Cardiac muscle cell (in vitro differentiated cells and primary cell): ENCODE measurements at places on chromosomes 16 and 17.

DNA sequence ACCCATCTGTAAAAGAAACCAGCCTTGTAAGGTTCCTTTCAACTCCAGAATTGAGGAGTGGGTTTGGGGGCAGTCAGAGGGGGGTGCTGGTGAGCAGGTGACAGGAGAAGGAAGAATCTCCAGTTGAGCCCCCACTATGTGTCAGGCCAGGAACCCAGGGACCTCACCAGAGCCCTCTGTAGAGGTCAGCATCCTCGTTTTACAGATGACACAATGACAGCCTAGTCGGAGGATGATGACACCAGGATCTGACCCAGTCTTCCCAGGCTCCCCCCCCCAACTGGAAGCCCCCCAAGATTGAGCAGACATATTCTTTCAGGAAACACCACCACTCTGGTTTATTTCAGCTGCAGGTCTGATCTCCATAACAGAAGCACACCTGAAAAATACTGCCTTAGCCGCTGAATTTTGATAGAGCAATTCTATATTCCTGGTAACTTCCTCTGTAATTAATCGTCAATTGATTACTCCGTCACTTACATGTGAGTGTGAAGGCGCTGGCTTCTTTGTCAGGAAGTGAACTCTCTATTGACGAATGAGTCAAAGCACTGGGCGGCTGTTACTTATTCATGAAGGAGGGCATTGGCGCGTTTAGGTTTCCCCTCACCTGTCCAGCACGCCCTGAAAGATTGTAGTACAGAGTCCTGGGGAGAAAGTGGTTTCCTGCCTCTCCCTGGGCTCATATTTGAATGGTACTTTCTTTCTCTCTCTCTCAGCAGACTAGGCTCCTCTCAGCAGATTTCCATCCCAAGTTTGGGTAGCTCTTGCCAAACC lies 21.2 kb downstream of the SOCS3 start:
- DNase-seq: no peak
- H3K4me3 ChIP-seq: no peak overlapping the region
- no peak overlapping the region for H3K27ac ChIP-seq
- peaks cover 11% of the 10 kb centered on the region for H3K4me1 ChIP-seq
- no peaks in the 10 kb centered on the region for H3K36me3 ChIP-seq

- H3K36me3 ChIP-seq: no peaks in the 10 kb centered on the region
- no peaks in the 10 kb centered on the region for H3K27me3 ChIP-seq
- H3K27ac ChIP-seq: no peak overlapping the region
- no peaks in the 10 kb centered on the region for H3K4me1 ChIP-seq
These were observed 182.5 kb downstream of the SNX29 start for GRCh38 chr16:12159028-12159427.

DNA sequence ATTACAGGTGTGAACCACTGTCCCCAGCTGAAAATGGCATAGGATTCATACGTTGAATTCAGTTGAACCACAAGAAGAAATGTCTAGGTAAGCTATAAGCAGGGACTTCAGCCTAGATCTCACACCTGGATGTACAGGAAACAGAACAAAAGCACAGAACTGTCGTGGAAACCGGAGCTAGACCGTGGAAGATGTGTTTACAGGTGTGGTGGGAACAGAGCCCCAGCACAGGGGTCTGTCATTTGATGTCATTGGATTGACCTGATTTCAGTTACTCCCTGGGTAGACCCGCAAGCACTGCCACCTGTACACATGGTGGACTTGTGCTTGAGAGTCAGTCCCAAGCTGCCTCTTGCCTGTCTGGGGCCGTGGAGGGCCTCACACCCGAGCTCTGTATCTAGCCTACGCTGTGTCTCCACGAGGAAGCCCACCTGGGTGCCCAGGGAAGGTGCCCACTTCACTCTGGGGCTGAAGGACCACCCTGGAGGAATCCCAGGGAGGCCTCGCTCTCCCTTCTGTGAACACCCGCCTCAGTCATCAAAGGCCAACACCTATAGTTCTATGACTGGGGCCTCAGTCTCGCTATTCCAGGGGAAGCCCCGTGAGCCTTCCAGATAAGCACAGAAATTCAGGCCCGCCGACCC lies 32.2 kb upstream of the MLKL start:
- H3K4me1 ChIP-seq: peaks cover 5% of the 10 kb centered on the region
- H3K36me3 ChIP-seq: no peaks in the 10 kb centered on the region
- DNase-seq: no peak
- H3K4me3 ChIP-seq: no peak overlapping the region

GRCh38 chr17:48492401-48493298 lies 38.2 kb downstream of the HOXB1 start:
- DNase-seq: peak; percentile 88
- no peak overlapping the region for H3K4me3 ChIP-seq
- H3K27ac ChIP-seq: peak overlapping the region; percentile 81

- no peak overlapping the region for H3K4me3 ChIP-seq
- no peaks in the 10 kb centered on the region for H3K4me1 ChIP-seq
- H3K27ac ChIP-seq: no peak overlapping the region
These were observed 3.9 kb downstream of the ACAP1 start for GRCh38 chr17:7340179-7340578.

- no peak for DNase-seq
- no peak overlapping the region for H3K27ac ChIP-seq
- H3K27me3 ChIP-seq: no peaks in the 10 kb centered on the region
- peaks cover 18% of the 10 kb centered on the region for H3K36me3 ChIP-seq
- H3K4me1 ChIP-seq: peaks cover under 1% of the 10 kb centered on the region
These were observed 52.4 kb downstream of the DUSP14 start for GRCh38 chr17:37541880-37542660.

- H3K36me3 ChIP-seq: no peaks in the 10 kb centered on the region
- no peaks in the 10 kb centered on the region for H3K4me1 ChIP-seq
- H3K27me3 ChIP-seq: peaks cover 2% of the 10 kb centered on the region
- H3K4me3 ChIP-seq: no peak overlapping the region
- no peak for DNase-seq
- no peak overlapping the region for H3K27ac ChIP-seq
These were observed 62.8 kb downstream of the GRB7 start for GRCh38 chr17:39800540-39800939.

- DNase-seq: no peak
- no peak overlapping the region for H3K4me3 ChIP-seq
- no peaks in the 10 kb centered on the region for H3K27me3 ChIP-seq
- H3K36me3 ChIP-seq: no peaks in the 10 kb centered on the region
- no peaks in the 10 kb centered on the region for H3K4me1 ChIP-seq
- H3K27ac ChIP-seq: no peak overlapping the region
These were observed 148.9 kb upstream of the GNAO1 start for GRCh38 chr16:56042416-56042815.

DNA sequence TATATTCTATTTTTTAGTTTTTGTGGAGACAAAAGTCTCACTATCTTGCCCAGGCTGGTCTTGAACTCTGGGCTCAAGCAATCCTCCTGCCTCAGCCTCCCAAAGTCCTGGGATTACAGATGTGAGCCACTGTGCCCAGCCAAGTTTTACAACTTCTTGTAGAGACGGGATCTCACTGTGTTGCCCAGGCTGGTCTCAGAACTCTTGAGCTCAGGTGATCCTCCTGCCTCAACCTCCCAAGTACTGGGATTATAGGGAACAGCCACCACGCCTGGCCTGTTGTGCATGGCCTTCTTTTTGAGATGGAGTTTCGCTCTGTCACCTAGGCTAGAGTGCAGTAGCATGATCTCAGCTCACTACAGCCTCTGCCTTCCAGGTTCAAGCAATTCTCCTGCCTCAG lies 6.2 kb upstream of the CENPT start:
- no peaks in the 10 kb centered on the region for H3K27me3 ChIP-seq
- H3K36me3 ChIP-seq: no peaks in the 10 kb centered on the region
- H3K4me3 ChIP-seq: no peak overlapping the region
- no peak overlapping the region for H3K27ac ChIP-seq

GRCh38 chr16:11581678-11582077 lies 5.0 kb downstream of the LITAF start:
- H3K27ac ChIP-seq: no peak overlapping the region
- H3K4me1 ChIP-seq: peaks cover 18% of the 10 kb centered on the region
- H3K36me3 ChIP-seq: no peaks in the 10 kb centered on the region

GRCh38 chr17:364766-365165 lies 12.2 kb upstream of the RPH3AL start:
- no peak overlapping the region for H3K4me3 ChIP-seq
- H3K36me3 ChIP-seq: no peaks in the 10 kb centered on the region
- H3K27me3 ChIP-seq: no peaks in the 10 kb centered on the region
- no peaks in the 10 kb centered on the region for H3K4me1 ChIP-seq
- DNase-seq: no peak

DNA sequence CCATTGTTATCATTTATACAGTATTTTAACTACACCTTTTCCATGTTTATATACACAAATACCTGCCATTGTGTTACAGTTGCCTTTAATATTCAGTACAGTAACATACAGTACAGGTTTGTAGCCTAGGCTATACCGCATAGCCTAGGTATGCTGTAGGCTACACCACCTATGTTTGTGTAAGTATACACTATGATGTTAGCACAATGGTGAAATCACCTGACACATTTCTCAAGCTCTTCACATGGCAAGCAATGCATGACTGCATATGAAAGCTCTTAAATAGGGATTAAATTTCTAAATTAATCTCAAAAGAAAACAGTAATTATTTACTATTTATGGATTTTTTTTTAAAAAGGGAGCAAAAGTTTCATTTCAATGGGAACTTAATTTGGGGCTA lies 12.0 kb downstream of the LRRC37B start:
- H3K27ac ChIP-seq: no peak overlapping the region
- no peak overlapping the region for H3K4me3 ChIP-seq
- H3K36me3 ChIP-seq: peaks cover 3% of the 10 kb centered on the region
- DNase-seq: no peak
- H3K27me3 ChIP-seq: no peaks in the 10 kb centered on the region
- no peaks in the 10 kb centered on the region for H3K4me1 ChIP-seq

GRCh38 chr17:49404361-49404760 lies 10.3 kb downstream of the PHB1 start:
- peaks cover 33% of the 10 kb centered on the region for H3K36me3 ChIP-seq
- no peak for DNase-seq
- no peak overlapping the region for H3K27ac ChIP-seq
- H3K4me1 ChIP-seq: no peaks in the 10 kb centered on the region
- H3K4me3 ChIP-seq: no peak overlapping the region

DNA sequence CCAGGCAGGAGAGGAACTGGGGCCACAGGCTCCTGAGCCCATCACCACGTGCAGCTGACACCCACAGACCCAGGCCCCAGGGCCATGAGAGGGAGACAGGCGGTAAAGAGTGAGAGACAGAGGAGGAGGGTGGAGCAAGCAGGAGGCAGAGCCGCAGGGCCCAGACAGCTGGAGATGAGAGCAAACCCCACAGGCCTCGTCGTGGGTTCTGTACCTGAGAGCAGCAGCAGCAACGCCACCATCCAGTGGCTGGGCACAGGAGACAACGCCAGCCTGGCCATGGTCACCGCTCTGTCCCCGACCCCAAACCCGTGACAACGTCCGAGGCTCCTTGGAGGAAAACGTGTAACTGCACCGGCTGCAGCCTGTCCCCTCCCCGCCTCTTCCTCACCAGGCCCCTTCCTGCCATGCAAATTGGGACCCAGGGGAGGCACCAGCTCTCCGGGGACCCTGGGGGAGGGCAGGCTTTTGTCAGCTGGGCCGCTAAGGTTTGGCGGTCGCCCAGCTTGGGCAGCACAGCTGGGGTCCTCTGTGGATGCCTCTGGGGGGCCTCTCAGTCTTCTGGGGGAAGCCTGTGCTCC lies at the start of gene CD79B:
Gene CD79B (minus strand): TSS at position 351 of the 581 bp plus-strand sequence. CDS start 70 bp downstream, at position 281.
- no peak within 1 kb of the TSS for H3K4me3 ChIP-seq
- H3K27me3 ChIP-seq: no peaks in the 10 kb centered on the region

GRCh38 chr16:48350736-48351135 lies 34.5 kb downstream of the SIAH1 start:
- H3K27ac ChIP-seq: no peak overlapping the region
- DNase-seq: no peak
- H3K36me3 ChIP-seq: peaks cover 35% of the 10 kb centered on the region
- no peaks in the 10 kb centered on the region for H3K4me1 ChIP-seq
- no peak overlapping the region for H3K4me3 ChIP-seq

- no peak for DNase-seq
- no peak overlapping the region for H3K4me3 ChIP-seq
These were observed 37.7 kb downstream of the SCNN1B start for GRCh38 chr16:23339787-23340186.

GRCh38 chr16:4805231-4805630 lies 2.8 kb upstream of the ROGDI start:
- H3K4me1 ChIP-seq: peaks cover 38% of the 10 kb centered on the region
- H3K4me3 ChIP-seq: no peak overlapping the region
- peaks cover 18% of the 10 kb centered on the region for H3K36me3 ChIP-seq
- no peaks in the 10 kb centered on the region for H3K27me3 ChIP-seq

DNA sequence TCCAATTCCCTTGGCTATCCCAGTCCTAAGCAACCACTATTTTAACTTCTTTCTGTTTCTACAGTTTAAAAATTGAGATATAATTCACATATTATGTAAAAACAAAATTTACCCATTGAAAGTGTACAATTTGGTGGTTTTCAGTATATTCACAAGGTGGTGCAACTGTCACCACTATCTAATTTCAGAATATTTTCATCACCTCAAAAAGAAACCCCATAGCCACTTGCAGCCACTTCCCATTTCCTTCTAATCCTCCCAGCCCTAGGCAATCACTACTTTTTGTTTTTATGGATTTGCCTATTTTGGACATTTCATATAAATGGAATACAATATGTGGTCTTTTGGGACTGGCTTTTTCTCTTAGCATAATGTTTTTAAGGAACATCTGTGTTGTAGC lies 36.1 kb upstream of the NACA2 start:
- no peaks in the 10 kb centered on the region for H3K27me3 ChIP-seq
- no peak overlapping the region for H3K27ac ChIP-seq
- DNase-seq: no peak

DNA sequence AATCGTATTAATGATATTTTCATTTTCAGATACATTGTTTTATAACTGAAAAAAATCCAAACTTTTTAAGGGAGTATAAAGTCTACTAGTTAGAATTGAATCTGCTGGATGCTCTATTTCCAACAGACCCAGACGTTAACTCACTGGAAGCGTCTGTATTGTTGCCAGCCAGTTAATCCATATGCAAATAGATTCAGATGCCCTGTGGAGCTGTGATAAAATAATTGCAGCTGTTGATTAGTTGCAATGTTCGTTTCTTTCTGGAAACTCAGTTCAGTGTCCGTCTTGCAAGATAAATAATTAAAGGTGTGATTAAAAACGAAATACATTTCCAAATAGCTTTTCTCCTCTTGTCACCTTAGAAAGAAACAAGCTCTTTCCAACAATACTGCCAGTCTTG lies 5.1 kb upstream of the GNA13 start:
- peaks cover 7% of the 10 kb centered on the region for H3K4me1 ChIP-seq
- no peak overlapping the region for H3K4me3 ChIP-seq
- H3K27me3 ChIP-seq: no peaks in the 10 kb centered on the region

- H3K27ac ChIP-seq: peak overlapping the region; percentile 48
- H3K4me3 ChIP-seq: no peak overlapping the region
- peaks cover 49% of the 10 kb centered on the region for H3K36me3 ChIP-seq
These were observed 9.2 kb downstream of the DYNC1LI2 start for GRCh38 chr16:66741950-66742808.

GRCh38 chr17:72386619-72387237 lies 265.9 kb downstream of the SOX9 start:
- no peak overlapping the region for H3K27ac ChIP-seq
- no peak overlapping the region for H3K4me3 ChIP-seq
- no peaks in the 10 kb centered on the region for H3K27me3 ChIP-seq
- H3K4me1 ChIP-seq: no peaks in the 10 kb centered on the region
- H3K36me3 ChIP-seq: no peaks in the 10 kb centered on the region
